Dorsolateral prefrontal cortex (tissue), 122 donors: ENCODE measurements at places on chromosomes 16 and 17.

DNA sequence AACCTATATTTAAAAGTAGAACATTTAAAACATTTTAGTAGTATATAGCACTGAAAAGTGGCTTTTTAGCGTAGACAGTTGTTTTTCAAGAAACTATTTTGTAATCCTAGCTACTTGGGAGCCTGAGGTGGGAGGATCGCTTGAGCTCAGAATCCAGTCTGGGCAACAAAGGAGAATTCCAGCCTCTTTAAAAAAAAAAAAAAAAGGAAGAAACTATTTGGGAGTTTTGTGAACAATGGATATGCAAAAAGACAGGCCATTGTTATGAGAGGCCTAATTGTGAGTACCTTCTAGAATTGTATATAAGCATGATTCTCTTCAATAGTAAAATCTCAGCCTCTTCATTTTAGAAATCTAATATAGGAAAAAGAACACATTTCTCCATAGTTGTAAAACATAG is 17.6 kb downstream of the OMG start:
- no peak for DNase-seq

GRCh38 chr16:17233318-17234002 is 237.3 kb downstream of the XYLT1 start:
- no peak for DNase-seq

- no peak for DNase-seq
Measured at GRCh38 chr17:79917902-79918484, 78.8 kb upstream of the CBX4 start.

GRCh38 chr17:81727324-81728031 is 15.4 kb downstream of the SLC25A10 start:
- DNase-seq = no peak

- no peak for DNase-seq
Measured at GRCh38 chr17:82666931-82667667, 18.9 kb upstream of the WDR45B start.

GRCh38 chr17:45775576-45776011 is 8.5 kb upstream of the CRHR1 start:
- DNase-seq = no peak

DNA sequence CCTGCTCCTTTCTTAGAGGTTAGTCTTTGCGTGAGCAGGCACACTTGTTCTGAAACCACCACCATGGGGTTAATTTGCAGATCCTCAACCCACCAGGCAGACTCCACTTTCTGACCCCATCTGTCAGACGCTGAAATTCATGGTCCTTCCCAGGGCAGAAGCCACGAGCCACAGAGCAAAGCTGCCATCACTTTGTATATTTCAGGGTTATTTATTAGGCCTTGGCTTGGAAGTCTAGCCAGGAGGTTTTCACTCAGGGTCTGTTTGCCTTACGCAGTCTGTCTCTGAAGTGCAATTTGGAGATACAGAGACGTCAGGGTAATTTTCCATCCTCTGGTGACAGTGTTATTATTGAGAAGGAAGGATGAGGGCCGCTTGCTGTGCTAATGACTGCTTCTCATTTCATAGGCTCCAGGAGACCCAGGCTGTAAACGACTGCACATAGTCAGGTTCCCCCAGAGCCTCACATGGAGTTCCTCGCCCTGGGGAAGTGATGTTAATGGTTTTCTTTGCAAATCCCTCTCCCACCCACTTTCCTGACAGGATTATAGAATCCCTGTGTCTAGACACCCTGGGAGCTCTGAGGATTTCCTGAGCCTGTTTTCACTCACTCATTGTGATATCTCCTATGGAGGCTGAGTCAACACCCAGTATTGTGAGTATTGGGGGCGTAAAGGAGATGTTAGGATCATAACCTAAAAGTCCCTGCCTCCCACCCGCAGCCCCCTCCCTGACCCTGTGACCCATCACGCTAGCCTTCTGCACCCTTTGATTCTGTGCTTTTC is 269.0 kb downstream of the ABCC12 start:
- no peak for DNase-seq

DNA sequence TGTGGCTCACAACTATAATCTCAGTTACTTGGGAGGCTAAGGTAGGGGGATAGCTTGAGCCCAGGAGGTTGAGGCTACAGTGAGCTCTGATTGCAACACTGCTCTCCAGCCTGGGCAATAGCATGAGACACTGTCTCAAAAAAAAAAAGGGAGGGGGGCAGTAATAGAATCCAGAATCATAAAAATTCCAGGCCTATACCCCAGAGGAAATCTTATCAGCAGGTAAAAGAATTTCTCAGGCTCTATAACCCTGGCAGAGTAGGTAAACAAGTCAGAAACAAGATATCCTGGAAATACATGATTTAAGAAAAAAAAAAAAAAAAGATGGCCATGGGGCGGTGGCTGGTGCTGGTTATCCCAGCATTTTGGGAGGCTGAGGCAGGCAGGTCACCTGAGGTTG is 12.9 kb downstream of the SPAG9 start:
- DNase-seq = no peak

DNA sequence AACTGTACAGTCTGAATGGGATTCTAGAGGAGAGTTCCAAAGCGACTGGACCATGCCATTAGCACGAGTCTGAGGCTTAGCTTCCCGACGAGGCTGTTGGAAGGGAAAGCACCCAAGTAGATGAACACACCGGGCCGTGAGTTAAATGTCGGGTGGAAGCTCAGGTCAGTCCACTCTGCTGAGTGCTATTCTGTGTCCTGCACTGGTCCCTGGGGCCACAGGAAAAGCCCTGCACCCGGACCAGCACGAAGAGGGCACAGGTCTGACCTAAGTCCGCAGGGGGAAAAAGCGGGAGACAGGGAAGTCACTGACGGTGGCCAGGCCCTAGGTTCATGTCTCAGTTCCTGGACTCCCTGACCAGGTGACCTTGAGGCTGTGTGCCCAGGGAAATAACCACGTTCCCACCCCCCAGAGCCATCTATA is 44.1 kb upstream of the RBFOX3 start:
- DNase-seq = no peak

DNA sequence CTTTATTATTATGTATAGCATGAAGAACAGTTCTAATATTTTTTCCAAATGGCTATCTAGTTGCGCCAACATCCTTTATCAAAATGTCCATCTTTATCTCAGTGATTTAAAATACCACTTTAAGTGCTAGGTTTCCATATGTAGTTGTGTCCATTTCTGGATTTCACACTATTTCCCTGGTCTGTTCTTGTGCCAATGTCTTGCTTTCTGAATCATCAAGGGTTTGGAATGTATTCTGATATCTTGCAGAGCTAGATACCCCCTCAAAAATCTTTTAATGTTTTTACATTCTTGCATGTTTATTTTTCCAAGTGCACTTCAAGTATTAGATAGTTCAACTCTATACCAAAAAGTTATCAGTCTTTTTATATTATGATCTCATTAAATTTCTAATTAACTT is 14.3 kb downstream of the MBTD1 start:
- DNase-seq = no peak

DNA sequence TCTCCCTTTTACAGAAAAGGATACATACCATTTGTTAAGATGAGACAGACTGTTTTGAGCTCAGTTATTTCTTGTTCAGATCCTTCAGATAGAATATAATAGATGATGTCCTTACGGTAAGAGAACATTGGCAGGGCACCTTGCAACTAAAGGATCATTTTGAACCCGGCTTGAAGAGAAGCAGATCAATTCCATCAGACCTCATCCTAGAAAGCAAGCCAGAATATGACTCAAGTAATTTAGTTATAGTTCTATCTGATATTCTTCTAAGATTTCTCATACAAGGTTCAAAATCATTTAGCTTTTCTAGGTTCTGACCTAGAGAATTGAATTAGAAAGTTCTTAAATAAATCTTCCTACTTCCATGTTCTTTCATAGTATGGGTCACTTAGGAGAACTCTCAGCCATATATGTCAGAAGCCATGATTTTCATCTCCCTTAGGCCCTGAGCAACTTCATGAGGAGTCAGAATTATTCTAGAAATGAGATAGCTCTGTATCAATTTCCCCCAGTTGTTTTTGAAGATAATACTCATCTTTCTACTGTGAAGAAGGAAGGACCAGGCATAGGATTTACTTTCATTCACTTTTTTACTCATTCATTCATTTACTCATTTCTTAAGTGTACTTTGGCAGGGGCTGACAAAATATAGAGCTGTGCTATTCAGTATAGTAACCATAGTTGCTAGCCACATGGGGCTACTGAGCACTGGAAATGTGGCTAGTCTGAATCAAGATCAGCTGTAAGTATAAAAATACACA is 2.5 kb upstream of the CMTM1 start:
- no peak for DNase-seq

DNA sequence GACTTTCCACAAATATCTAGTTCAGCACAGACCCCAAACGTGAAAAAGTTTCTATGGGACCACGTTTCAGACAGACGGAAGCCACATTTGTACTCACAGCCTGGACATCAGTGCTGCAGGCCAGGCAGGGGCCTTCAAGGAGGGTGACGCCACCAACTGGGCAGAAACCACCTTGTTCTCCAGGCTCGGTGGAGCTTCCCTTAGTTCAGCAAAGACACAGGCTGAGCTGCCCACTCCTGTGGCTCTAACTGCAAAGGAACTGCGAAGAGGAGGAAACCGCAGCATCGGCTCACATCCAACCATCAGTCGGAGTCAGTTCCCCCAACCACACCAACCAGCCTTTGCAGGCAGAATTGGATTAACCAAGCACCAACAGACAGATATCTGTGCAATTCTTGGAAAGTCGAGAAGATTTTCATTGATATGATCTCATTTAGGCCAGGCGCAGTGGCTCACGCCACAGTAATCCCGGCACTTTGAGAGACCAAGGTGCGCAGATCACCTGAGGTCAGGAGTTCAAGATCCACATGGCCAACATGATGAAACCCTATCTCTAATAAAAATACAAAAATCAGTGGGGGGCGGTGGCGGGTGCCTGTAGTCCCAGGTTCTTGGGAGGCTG is 73.3 kb upstream of the CNEP1R1 start:
- no peak for DNase-seq

DNA sequence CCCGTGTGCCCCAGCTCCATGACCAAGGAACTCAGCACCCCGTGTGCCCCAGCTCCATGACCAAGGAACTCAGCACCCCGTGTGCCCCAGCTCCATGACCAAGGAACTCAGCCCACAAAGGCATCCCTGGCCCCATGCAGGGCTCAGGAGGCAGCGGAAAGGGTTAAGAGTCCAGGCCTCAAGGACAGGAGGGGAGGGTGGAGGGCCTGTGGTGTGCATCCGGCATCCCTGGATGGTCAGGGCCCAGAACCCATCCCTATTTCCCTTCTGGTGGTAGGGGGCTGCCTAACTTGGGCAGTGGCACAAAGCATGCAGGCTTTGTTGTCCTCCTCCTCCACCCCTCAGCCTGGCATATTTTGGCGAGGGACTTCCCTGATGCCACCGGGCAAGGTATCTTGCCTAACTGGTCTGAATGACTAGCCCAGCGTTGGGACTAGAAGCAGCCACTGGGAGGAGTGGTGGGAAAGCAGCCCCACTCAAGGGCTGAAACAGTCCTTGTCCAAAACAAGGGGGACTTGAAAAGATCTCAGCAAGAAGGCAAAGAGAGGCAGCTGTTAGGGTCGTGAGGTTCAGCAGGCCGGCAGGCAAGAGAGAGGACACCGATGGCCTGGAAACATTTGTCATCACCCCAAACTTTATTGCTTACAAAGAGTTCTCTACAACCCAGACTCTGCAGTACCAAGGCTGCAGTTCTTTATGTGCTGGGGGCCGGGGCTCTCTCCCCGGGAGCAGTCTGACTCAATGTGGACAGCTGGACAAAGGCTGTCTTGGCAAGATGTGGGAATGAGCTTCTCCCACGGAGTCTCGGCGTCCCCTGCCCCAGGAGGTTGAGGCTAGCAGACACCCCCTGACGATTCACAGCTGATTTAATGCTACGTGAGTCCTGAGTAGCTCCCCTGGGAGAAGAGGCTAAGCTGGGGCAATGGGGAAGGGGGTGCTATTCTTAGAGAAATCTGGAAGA is 902 bp upstream of the SPATA32 start:
- DNase-seq = no peak

GRCh38 chr17:60091908-60092331 is 13.2 kb upstream of the HEATR6 start:
- DNase-seq = no peak
